ENCODE measurements at places on chromosomes 6 and 20.

DNA sequence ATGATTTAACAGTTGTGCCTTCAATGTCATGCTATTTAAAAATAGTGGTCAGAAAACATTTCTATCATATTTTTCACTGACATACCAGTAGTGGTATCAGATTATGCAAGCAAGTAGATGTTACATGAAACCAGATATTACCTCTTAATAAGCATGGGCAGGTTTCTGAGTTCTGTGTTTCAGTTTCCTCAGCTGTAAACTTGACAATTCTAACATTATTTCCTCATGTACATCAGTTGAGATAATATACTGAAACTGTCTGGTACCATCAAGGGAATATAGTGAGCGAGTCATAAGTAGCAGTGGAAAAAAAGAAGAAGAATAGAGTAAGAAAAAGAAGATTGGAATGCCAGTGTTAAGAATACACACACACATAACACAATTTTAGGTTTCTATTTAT is 477.9 kb upstream of the MANEA start:
- no peak for DNase-seq

GRCh38 chr6:2129182-2129621 is 116.2 kb downstream of the GMDS start:
- no peak for DNase-seq

DNA sequence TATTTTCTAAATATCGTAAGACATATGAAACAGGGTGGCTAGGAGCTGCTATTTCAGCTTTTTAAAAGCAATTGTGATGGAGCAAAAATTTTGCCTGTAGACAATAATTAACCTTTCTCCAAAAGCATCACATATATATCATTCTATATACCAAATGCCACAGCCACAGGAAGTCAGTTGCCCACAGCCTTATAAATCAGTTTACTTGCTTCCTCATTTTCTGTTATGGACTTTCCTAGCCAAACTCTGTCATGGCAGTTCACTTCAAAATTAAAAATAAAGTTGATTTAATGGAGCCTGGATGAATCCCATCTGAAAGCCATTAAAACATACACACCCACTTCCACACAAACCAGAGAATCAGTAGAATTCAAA is 93.4 kb upstream of the NHSL1 start:
- DNase-seq = no peak

DNA sequence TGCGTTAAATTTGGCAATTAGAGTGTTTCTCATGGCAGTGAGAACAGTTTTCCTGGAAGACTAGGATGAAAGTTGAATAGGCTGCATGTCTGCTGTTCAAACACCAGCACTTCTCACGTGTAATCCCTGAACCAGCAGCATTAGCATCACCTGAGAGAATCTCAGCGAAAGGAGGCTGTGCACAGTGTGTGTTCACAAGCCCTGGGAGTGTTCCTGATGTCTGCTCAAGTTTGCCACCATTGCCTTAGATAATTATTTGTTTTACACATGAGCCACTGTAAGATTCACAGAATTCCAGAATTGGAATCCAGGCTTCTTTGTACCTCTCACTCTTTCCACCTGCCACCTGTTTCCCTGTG is 117.3 kb downstream of the JARID2 start:
- DNase-seq = no peak

DNA sequence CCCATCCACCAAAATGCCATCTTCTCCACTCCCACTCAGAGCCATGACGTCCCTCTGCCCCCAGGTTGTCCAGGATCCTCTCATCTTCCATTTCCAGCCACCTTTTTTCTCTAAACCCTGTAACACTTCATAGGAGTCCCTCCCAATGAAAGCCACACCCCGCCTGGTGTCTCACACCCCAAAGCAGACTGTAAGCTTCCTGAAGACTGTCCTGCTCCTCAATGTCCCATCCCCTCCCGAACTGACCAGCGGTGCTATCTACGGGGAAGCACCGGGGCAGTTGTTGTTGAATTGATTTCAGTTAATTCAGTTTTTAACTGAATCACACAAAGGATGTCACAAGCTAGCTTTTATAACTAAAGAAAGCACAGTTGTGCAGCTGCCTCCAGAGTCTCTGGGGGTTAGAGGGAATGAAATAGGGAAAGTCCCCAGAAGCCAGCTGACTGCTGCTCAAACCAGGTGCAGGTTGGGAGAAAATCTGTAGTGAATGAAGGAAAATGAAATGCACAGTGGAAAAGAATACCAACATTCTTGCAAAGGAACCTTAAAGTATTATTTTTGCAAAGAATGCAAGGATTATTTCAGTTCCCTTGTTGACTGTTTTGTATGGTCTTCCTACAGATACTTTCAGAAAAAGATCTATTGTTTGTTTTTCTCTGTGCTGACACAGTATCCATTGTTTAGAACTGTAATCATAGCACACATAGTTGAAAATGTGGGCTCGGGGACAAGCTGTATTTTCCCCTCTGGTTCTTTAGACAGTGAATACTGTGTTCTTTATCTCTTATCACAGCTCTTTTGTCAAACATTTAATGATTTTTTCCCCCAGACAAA is 222.6 kb upstream of the QKI start:
- DNase-seq = no peak

DNA sequence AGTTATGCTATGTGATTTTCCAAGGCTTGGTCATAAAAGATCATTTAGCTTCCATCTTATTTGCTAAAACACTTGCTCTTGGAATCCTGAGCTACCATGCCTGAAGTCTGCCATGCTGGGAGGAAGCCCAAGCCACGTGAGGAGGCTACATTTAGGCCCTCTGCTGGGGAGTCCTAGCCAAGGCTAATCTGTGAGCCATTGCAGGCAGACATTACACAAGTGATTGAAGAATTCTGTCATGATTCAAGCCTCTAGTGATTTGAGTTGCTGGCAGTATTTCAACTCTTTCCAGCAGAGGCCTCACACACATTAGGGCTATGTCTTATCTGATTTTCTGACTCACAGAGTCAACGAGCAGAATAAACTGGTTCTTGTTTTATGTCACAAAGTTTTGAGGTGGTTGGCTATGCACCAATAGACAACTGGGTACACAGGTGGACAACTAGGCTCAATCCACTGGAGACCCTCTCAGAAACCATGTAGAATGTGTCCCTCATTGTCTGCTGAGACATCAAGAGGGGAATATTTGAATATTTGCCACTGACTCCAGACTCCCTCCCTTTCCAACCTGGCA is 227.2 kb upstream of the SULF2 start:
- DNase-seq = no peak

DNA sequence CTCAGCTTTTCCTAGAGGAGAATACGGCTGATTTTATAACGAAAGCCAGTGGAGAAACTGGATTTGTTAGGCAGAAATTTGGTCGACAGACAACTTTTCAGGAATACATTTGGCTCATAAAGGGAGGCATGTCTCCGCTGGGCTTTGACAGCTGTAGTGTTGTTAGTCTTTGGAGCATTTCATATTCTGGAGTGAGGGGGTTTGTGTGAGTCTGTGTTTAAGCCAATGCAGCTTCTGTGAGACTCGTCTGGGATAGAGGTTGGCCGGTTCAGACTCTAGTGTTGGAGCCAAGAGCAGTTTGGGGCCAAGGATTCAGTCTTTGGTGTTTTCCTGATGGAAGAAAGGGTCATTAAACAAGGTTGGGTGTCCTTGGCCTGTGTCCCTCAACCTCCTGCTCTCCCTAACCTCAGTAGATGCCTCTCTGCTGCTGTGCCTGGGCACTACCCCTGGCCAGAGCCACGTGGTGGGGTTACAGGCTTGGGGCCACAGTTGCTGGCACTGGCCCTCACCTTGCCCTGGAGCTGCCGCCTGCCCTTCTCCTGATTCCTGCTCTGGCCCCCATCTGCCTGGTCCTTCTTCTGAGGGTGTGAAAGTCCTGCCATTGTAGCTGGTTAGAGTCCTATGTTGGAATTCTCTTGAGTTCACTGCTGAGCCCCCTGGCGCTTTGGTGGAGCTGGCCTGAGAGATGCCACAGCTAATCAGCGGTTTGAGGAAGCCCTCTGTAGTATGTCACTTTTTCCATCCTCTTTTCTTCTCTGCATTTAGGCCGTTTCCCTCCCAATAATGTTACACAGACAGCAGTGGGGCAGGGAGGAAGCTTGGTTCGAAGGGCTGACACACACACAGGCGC is 6.9 kb downstream of the PTK7 start:
- DNase-seq = no peak

GRCh38 chr6:110226261-110226660 is 46.0 kb downstream of the CDC40 start:
- DNase-seq = no peak

- no peak for DNase-seq
Observed at GRCh38 chr20:45128099-45128498, 3.8 kb upstream of the WFDC12 start.

DNA sequence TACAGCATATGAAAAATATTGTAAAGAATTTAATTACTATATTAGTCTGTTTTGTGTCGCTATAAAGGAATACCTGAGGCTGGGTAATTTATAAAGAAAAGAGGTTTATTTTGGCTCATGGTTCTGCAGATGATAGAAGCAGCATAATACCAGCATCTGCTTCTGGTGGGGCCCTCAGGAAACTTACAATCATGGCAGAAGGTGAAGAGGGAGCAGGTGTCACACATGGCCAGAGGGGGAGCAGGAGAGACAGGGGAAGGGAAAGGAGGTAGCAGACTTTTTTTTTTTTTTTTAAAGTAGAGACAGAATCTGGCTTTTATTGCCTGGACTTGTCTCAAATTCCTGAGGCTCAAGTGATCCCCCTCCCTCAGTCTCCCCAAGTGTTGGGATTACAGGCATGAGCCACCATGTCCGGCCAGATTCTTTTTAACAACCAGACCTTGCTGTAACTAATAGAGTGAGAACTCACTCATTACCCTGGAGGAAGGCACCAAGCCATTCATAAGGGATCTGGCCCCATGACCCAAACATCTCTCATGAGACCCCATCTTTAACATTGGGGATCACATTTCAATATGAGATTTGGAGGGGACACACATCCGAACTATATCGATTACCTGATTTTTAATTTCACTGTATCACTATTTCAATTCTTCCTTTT is 64.6 kb downstream of the MAN1A1 start:
- no peak for DNase-seq

- DNase-seq = no peak
Observed at GRCh38 chr6:24149296-24149695, 23.3 kb downstream of the NRSN1 start.

DNA sequence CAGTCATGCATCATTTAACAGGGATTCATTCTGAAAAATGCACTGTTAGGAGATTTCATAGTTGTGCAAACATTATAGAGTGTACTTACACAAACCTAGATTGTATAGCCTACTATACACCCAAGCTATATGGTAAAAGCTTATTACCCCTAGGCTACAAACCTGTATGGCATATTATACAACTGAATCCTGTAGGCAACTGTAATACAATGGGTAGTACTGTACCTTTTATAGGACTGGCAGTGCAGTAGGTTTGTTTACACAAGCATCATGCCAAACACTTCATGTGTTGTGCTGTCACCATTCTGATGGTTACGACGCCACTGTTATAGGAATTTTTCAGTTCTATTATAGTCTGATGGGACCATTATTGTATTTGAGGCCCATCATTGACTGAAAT is 39.3 kb upstream of the KHDC1 start:
- no peak for DNase-seq

GRCh38 chr6:139236105-139236504 is 55.7 kb downstream of the TXLNB start:
- no peak for DNase-seq

- no peak for DNase-seq
Observed at GRCh38 chr6:108694816-108695215, 134.1 kb downstream of the FOXO3 start.

DNA sequence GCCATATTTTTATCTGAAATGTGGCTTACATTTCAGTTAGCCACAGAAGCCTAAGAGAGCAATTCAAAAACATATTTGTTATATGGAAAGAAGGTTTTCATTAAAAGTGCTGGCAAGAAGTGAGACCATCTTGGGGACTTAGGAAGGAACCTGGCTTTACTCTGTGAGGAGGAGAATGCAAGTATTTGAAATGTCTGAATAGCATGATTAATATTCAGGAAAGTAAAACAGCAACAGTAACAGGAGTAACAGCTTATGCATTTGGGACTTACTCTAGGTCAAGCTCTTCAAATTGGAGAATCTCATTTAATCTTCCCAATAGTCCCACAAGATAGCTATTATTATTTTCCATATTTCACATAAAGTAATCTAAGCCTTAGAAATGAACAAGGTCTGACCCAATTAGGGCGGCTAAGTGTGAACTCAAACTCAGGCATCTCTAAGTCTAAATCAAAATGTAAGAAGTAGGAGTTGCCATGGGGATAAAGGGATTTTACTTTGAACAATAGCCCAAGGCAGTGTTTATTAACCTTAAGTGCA is 816.5 kb downstream of the BCKDHB start:
- DNase-seq = no peak

- DNase-seq = no peak
Observed at GRCh38 chr20:20697325-20697845, 15.1 kb downstream of the RALGAPA2 start.

GRCh38 chr6:114312931-114313330 is 29.9 kb downstream of the HS3ST5 start:
- no peak for DNase-seq

- DNase-seq = no peak
Observed at GRCh38 chr6:155660251-155660977, 204.8 kb upstream of the NOX3 start.

DNA sequence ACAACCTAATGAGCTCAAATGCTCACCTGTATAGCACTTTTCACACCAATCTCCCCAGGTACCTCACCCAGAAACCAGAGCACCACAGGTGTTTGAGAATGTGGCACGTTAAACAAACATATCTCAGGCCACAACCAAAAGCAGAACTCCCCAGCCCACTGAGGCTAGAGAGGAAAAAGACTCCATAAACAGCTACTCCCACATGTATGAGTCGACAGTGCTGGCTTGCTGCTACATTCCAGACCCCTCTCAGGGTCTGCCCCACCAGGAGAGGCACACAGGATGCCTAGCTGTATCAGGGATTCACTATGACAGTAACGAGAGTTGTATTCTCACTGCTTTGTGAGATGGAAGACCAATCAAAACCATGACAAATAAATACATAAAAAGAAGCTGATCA is 242.6 kb upstream of the ARID1B start:
- no peak for DNase-seq

- DNase-seq = peak; percentile 21
Observed at GRCh38 chr20:34907616-34908469, 31.4 kb downstream of the ACSS2 start.

DNA sequence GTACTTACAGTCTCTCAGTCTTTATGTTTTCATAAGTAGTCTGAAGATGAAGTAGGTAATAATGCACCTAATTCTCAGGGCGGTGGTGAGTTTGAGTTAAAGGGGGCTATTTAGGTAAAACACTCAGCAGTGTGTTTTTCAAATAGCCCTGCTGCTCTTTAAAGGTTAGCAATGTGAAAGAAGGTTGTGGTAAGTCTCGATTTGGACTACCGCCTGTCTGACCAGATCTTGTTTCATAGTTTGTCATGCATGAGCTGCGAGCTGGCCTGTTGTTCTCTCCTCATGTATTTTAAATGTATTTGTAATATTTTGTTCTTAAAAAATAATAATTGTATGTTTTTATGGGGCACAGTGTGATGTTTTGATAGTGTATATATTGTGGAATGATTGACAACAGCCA is 340.2 kb downstream of the DHX35 start:
- no peak for DNase-seq

- no peak for DNase-seq
Observed at GRCh38 chr20:9235518-9235917, 166.6 kb downstream of the PLCB4 start.
